Activated naive CD8-positive, alpha-beta T cell treated with anti-CD3 and anti-CD28 coated beads for 36 hours (primary cell): ENCODE measurements at places on chromosomes 2 and 18. TPM values are rescaled to one million over a fixed set of nuclear protein-coding genes. Genes with fewer than 3 reads are reported as not detected.

- no peaks in the 10 kb centered on the region for H3K36me3 ChIP-seq
- no peak overlapping the region for H3K4me3 ChIP-seq
- H3K27ac ChIP-seq: no peak overlapping the region
- no peak for DNase-seq
These were observed 1.2 kb upstream of the ANO7 start for GRCh38 chr2:241187101-241187917.

DNA sequence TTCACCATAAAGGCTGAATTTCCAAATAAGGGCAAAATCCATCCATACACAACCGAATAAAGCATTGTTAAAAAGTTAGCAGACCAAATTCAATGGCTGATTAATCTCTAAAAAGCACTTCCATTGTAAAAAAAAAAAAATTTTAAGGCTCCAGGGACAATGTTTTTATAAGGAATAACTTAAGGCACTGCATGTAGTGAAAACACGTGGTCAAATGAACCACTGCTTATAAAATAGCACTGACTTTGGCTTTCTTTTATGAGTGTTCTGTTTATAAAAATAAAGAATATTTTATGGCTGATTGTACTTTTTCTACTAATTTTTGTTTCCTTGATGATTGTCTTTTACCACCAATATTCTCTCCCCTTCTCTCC lies 409.3 kb upstream of the KCNH7 start:
- H3K27ac ChIP-seq: no peak overlapping the region
- H3K36me3 ChIP-seq: no peaks in the 10 kb centered on the region
- H3K4me3 ChIP-seq: no peak overlapping the region
- no peaks in the 10 kb centered on the region for H3K27me3 ChIP-seq
- no peaks in the 10 kb centered on the region for H3K4me1 ChIP-seq

Gene TTC21B
- total RNA-seq: 24.1 TPM

- no peak for DNase-seq
- H3K4me3 ChIP-seq: no peak overlapping the region
- H3K36me3 ChIP-seq: no peaks in the 10 kb centered on the region
- peaks cover 2% of the 10 kb centered on the region for H3K4me1 ChIP-seq
- no peaks in the 10 kb centered on the region for H3K27me3 ChIP-seq
These were observed 301.6 kb upstream of the FBXO11 start for GRCh38 chr2:48207851-48208250.

Gene GPR75
- 1.4 TPM for total RNA-seq

Gene MAP4K3
- 6.4 TPM for total RNA-seq
